Myocyte (in vitro differentiated cells): ENCODE measurements at places on chromosomes 2 and 18.

DNA sequence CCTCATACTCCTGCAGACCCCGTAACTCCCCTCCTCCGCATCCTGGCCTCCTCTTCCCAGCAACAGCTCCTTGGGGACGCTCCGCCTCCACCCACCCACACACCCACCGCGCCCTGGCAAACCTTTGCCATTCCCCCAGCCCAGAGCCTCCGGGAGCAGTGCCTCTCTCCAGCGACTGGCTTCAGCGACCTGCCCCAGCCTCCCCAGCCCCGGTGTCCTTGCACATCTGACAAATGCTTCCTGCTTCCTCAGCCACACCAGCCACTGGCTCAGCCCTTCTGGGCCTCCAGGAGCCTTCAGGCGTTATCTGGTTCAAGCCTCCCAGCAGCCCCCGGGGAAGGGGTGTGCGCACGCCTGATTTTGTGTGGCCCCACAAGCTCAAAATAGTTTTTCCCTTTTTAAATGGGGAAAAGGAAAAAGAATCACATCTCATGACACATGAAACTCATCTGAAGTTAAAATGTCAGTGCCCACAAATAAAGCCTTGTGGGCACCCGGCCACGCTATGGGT lies 14.2 kb downstream of the ESPNL start:
- no peak for DNase-seq

- DNase-seq: no peak
Observed at GRCh38 chr2:238965371-238966071, 117.6 kb downstream of the TWIST2 start.

DNA sequence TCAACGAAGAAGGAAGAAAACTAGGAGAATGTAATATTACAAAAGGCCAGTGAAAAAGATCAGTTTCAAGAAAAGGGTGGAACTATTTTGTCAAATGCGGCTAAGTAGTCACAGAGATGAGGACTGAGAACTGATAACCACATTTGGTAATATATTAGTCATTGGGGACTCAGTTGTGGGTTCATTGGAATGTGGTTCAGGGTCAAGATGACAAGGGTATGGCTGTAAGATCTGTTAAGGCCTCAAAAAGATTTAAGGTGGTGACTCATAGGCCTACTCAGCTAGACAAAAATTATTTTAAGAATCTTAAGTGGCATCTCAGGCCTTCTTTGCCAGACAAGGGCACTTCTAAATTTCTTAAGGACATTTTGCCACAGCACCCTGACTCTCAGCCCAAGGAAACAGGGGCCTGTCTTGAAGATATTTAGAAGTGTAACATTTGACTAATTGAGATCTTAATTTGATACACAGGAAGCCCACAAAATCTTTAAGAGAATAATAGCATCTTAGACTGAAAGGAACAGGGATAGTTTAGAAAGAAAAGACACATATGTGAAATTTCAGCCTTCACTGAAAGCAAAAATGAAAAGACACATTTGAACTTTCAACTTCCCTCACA lies 81.3 kb downstream of the STRADB start:
- DNase-seq: peak; percentile 81

DNA sequence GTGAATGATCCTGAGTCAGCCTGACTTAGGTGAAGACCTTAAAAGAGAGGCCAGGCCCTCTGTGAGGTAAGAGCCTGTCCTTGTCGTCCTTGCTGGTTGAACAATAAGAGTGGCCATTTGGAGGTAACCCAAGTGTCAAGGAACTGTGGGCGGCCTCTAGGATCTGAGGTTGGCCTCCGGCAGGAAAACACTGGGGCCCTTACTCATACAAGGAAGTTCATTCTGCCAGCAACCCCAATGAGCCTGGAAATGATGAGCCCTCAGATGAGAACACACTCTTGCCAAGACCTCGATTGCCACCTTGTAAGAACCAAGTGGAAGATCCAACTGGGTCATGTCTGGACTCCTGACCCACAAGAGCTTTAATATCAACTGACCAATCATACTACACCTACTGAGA lies 95.5 kb upstream of the LRATD1 start:
- no peak for DNase-seq

DNA sequence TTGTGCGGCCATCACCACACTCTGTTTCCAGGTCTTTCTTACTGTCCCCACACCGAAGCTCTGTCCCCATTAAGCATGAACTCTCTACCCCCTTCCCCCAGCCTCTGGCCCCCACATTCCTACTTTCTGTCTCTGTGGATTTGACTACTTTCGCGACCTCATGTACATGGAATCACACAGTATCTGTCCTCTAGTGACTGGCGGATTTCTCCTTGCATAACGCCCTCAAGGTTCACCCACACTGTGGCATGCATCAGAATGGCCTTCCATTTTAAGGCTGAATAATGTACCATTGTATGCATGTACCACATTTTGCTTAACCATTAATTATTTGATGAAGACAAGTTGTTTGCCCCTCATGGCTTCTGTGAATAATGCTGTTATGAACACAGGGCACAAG lies 467.6 kb upstream of the HS6ST1 start:
- DNase-seq: no peak

DNA sequence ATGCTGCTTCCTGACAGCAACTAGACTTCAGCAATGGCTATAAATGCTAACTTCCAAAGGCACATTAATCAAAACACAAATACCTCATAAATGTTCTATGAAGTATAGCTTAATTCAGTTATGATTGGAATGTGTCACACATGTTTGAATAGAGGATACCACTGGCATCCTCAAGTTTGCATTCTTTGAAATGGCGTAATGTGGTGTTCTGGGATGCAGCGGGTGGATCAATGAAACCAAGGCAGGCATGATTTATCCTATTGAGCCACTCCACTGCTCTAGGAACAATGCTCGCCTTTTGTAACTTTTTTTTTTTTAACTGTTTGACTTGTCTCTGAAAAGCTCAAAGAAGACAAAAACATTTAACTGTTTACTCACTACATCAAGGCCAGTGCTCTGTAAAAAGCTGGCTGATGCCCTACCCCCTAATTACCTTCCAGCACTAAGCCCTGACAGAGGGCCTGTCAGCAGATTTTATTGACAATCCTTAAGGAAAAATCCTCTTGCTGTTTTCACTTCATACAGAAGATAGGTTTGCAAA lies 278.8 kb upstream of the SESTD1 start:
- no peak for DNase-seq

GRCh38 chr2:168997794-168998193 lies 33.3 kb downstream of the ABCB11 start:
- peak; percentile 28 for DNase-seq

- DNase-seq: no peak
Observed at GRCh38 chr2:187054501-187055319, 205.7 kb upstream of the ZSWIM2 start.

DNA sequence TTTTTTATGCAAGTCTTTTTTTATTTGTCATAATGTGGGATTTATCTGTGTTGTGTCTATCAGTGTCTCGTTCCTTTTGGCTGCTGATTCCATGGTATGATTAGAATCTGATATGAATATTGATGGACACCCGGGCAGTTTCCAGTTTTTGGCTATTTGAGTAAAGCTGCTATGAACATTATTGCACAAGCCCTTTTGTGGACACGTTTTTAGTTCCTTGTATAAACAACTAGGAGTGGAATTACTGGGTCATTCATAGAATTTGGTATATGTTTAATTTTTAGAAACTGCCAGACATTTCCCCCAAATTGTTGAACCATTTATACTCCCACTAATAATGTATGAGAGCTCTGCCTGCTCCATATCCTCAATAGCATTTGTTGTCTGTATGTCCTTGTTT lies 26.6 kb downstream of the HK2 start:
- DNase-seq: no peak

- peak; percentile 54 for DNase-seq
Observed at GRCh38 chr2:15561574-15562344, 625 bp upstream of the NBAS start.

DNA sequence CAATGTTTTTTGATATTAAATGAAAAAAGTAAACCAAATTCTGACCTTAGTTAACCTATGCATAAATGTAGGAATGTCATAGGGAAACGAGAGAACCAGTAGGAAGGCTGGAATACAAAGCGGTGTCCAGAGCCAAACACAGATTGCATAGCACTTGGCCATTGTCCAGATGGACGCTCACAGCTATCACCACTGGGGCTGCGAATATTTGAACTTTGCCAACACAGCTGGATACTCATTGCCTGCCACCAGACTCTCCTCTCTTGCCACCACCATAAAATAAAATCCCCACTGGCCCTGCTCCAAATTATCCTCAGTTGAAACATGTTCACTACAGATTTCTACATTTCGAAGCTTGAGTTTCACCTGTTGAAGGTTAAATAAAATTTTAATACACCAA lies 159.3 kb upstream of the GULP1 start:
- peak; percentile 15 for DNase-seq

- DNase-seq: no peak
Observed at GRCh38 chr2:19670303-19670702, 231.5 kb downstream of the TTC32 start.

- no peak for DNase-seq
Observed at GRCh38 chr2:231244382-231245248, 46.2 kb downstream of the ARMC9 start.

DNA sequence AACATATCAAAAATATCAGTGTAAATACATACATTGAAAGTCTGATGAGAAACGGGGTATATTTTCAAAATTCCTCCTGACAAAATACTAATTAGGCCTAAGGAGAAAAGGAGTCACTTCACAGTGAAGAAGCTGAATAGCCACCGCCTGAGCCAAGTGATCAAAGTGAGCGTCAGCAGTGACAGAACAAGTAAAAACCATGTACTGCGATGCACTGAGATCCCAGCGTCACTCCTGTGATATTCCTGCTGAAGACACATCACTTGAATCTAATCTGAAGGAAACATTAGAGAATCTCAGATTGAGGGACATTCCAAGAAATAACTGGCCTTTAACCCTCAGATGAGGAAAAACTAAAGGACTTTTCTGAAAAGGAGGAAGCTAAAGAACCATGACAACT lies 285.3 kb downstream of the EN1 start:
- no peak for DNase-seq

- DNase-seq: no peak
Observed at GRCh38 chr2:176293334-176293733, 24.1 kb downstream of the MTX2 start.

GRCh38 chr2:32009516-32010256 lies 1.1 kb downstream of the MEMO1 start:
- peak; percentile 27 for DNase-seq

DNA sequence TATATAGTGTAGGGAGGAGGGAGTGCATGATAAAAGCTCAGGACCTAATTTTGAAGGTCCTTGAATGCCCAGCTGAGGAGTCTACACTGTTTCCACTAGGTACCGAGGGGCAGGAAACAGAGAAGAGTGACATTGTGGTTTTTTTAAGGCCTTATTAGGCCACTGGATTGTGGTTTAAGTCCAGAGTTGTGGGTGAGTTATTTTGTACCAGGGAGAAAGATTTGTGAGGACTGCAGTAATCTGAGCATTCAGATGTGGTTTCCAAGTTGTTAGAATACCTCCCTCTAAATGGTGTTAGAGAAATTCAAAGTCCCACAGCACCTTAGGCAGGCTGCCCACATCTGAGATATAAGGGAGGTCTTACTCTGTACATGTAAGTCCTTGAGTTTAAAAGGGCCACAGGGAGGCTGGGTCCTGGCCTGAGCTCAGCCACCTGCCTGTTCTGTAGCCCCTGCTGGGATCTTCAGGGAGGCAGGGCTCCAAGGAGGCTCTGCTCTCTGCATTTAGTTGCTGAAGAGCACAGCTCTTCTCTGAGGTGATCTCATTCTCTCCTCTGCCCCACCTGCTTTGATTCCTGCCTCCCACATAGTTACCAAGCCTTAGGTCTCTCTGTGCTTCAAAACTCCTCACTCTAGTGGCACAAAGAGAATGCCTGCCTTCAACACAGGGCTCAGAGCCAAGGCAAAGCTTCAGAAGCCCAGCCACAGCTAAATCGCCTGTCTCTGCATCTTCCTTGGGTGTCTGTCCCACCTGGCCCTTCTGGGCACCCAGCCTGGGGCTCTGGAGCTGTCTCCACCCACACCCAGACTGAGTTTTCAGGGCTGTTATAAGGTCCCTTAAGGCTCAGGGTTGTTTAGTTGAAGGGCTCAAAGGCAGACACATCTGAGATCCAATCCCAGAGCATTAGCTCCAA lies 88.1 kb downstream of the VSNL1 start:
- peak; percentile 80 for DNase-seq

DNA sequence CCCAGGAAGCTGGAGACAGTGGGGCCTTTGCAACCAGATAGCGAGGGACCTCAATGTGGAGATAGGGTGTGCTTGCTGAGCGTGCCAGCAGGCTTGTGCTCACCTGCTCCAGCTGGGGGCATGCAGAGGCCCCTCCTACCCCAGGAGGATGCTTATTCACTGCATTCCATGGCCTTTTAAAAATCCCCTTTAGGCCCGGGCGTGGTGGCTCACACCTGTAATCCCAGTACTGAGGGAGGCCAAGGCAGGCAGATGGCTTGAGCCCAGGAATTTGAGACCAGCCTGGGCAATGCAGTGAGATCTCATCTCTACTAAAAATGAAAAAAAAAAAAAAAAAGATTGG lies 54.5 kb downstream of the ODC1 start:
- DNase-seq: no peak

DNA sequence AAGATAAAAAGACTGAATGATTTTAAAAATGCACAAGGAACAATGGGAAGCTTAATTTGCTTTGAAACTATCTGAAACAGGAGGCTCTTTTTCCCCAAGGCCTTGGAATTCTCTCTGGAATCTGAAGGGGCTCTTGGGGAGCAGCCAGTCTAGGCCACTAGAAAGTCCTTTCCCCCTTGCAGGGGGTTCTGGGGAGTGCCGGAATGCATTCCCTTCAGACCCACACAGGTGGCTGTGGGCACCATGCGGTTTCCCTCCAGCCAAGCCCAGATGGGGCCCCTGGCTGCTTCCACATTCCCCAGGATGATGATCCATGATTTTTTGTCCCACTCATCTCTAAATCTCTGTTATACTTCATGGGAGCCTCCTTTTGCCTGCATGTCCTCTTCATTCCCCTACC lies 10.7 kb downstream of the GPR45 start:
- no peak for DNase-seq

DNA sequence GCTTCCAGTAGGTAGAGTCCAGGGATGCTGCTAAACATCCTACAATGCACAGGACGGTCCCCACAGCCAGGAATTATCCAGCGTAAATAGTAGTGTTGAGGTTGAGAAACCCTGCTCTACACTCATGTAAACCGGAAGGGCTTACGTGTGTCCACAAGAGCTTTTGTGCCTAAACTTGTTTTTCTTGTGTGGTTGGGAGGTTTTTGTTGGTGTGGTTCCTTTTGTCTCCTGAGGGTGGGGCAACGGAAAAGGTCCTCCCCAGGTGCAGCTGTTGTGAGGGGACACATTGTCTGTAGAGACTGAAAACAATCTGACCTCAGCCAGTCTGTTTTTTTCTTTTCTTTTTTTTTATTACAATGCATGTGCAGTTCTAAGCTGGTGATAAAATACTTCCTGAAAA lies 72.7 kb upstream of the MGAT5 start:
- peak; percentile 17 for DNase-seq

DNA sequence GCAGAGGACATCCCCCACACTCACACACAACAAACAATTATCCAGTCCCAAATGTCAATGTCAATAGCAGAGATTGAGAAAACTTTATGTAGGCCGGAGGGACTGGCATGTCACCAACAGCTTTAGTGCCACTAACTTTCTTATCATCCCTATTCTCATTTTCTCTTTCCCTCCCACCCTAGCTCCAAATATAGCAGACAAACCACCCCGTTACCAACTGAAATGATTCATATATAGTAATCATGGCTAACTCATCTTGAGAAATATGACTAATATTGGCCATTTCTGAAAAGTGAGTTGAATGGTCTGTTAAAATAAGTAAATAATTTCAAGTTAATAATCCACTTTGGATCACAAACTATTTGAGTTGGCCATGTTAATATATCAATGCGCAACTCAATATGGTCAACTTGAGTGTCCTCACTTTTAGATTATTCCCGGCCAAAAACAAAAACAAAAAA lies 242.1 kb upstream of the RND3 start:
- DNase-seq: no peak
